ENCODE measurements at places on chromosomes 12 and 14.

- DNase-seq: no peak
Measured at GRCh38 chr14:93969082-93969828, 7.1 kb downstream of the ASB2 start.

DNA sequence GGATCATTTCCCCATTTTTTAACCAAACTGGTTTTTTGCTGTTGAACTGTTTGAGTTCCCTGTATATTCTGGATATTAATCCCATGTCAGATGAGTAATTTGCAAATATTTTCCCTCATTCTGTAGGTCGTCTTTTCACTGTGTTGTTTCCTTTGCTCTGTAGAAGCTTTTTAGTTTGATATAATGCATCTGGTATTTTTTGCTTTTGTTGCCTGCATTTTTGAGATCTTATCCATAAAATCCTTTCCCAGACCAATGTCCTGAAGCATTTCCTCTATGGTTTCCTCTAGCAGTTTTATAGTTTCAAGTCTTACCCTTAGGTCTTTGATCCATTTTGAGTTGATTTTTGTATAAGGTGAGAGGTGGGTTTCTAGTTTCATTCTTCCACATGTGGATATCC, 71.3 kb downstream of the LRP6 start:
- DNase-seq: no peak

DNA sequence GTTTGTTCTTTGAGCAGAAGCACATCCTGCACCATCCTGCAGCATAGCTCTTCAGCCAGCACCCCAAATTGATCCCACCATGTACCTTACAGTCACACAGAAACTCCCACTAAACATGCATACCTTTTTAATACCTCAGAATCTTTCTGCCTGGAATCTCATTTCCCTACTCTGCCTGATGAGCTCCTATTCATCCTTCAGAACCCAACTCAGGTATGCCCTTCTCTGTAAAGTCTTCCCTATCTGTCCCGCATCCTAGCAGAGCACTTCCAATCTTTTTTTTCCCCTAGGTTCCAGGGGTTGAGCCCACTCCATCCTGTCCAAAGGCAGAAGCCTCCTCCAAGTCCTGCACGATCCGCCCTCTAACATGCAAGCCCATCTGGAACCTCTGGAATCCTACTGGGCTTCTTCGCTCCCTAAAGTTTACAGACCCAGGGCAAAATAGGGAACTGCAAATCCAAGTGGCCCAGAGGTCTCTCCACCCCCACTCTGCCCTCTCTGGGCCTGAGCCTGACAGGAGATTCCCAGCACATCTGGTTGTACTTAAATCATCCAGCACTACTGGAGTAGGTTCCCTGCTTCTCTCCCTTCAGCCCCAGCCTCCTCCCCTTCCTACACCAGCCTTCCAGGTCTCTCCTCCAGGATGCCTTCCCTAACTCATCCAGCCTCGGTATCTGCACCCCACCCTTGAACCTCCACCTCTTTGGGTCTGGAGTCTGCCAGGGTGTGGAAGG, 4.1 kb upstream of the FIGNL2 start:
- no peak for DNase-seq

DNA sequence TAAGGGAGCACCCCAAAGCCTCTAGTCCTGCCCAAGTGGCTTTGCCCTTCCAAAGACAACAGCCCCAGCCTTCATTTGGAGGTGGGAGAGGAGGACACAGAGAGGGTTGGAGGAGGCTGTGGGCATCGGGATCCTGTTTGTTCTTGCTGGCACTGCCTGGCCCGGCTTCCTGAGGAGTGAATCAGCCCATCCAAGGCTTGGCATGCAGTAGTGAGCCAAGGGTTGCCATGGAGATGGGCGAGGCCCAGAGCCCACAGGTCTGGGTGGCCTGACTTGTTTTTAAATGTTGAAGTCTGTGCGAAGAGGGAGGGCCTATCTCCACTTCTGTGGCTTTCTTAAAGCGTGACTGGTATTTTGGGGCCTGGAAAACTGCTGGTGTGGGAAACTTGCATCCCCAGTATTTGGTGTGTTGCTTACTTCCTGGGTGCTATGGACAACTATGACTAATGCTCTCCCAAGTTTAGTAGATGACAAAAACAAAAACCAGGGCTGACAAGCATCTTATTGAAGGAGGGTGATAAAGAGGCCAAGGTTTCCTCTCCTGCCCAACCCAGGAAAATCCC, 15.8 kb downstream of the CD9 start:
- no peak for DNase-seq

DNA sequence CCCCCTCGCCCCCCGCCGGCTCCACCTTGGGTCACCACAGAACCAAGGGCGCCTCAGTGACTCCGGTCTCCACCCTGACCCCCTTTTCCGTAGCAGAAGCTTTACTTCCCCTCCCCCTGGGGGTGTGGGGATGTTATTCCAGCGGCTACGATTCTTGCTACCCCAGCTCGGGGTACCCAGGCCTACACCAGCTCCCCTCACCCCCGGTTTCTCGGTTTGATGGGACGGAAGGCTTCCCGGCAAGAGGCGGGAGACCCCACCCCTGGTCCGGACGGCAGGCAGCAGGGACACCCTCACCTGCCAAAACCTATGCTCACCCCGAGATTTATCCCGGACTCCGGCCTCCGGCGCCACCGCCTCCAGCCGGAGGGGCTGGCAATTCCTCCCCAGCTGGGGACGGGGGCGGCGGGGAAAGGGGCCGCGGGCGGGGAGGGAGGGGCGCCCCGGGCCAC, 619 bp downstream of the RAB15 start:
- no peak for DNase-seq

- DNase-seq: no peak
Measured at GRCh38 chr12:85829391-85829790, 6.8 kb downstream of the RASSF9 start.

DNA sequence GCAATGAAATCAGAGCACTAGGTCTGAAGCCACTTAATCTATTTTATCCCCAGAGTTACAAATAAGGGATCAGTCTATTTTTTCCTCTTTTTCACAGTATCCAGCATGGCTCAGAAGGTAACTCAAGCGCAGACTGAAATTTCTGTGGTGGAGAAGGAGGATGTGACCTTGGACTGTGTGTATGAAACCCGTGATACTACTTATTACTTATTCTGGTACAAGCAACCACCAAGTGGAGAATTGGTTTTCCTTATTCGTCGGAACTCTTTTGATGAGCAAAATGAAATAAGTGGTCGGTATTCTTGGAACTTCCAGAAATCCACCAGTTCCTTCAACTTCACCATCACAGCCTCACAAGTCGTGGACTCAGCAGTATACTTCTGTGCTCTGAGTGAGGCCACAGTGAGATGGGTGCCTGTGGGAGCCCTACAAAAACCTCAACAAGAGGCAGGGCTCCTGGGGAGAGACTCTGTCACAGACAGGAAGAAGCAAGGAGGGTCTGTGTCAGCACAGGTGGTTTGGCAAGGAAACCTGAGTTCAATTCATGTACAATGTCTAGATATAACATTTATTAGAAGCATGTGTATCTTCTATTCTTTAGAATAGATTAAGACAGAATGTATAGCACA, 334.3 kb upstream of the OR4E1 start:
- peak; percentile 6 for DNase-seq

DNA sequence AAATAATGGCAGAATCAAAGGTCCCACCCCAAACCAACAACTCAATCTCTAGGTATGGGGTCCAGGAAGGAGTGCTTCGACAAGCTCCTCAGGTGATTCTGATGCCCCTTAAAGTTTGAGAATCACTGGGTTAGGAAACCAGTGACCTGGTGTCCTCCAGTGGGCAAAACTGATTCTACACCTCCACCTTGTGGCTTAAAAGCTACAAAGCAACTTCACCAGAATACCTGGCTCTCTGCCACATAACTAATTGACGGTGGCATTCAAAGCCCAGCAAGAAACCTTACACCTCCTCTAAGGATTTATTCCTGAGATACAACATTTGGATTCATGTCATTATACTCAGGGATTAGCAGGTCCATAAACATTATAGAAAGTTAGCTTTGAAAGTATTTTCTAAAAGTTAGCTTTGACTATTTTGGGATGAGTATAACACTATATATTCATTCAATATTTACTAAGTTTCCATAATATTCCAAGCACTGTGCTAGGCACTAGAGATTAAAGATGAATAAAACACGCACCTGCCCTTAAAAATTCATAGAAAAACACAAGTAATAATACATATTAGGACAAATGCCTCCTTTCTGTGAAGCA, 45.4 kb downstream of the DCAF5 start:
- DNase-seq: no peak

DNA sequence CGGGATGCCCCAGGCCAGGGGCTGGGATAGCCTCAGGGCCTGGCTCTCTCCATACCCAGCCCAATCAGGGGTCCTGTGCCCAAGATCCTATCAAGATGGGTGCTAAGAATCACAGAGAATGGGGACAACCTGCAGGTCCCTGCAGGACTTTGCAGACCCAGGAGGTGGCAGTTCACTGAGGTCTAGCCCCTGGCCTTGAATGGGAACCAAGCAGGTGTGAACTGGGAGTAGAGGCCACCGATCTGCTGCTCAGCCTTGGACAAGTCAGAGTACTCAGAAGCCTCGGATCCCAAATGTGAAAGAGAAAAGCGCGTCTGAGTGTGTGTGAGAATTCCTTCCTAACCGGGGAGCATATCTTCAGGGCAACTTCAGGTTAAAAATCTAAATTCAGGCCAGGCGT, 76.2 kb downstream of the ARL6IP4 start:
- DNase-seq: no peak

- no peak for DNase-seq
Measured at GRCh38 chr12:25811656-25812126, 146.8 kb upstream of the RASSF8 start.

DNA sequence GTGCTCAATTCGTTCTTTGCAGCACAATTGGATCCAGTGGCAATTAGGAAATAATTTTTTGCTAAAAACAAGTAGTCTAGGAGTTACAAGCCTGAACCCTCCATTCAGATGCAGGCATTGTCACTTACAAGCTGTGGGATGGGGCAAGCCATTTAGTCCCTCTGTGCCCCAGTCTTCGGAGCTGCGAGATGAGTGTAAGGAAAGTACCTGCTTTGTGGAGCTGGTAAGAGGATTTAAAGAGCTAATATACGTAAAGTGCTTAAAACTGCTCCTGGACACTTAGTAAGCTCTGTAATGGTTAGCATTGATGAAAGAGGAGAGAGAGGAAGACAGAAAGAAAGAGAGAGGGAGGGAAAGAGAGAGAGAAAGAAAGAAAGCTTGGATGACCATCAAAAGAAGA, 112.5 kb downstream of the LGMN start:
- no peak for DNase-seq

GRCh38 chr14:23345987-23346692, 6.5 kb downstream of the SLC22A17 start:
- no peak for DNase-seq

DNA sequence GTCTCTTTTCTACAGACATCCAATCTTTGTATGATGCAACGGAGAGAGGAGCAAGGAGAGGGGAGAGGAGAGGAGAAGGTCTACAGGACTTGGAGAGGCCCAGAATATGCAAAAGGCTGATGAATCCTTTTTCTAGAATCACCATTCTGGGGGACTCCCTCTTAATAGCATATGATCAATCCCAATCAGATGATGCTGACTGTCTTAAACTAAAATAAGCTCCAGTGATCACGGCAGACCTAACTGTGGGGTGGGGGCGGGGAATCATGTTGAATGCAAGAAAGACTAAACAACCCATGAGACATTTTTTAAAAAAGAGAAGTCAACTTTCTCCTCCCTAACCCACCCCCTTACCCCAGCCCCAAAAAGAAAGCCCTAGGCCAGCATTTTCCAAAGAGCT, 33.4 kb downstream of the BTBD7 start:
- no peak for DNase-seq

DNA sequence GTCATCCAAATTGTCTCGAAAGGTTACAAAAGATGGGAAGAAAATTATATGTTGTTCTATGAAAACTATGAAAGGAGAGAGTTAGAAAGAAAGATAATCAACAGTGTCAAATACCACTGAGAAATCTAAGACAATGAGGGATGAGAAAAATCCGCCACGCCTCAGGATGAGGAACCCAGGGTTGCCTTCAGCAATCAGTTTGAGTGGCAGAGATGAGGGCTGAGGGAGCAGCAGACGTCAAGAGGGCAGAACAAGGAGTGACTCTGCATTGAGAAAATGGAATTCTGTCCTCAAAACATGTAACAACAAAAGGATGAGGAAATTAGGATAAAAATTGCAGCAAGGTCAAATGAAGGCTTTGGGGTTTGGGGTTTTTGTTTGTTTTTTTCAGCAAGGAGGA, 18.3 kb upstream of the OXA1L start:
- no peak for DNase-seq

DNA sequence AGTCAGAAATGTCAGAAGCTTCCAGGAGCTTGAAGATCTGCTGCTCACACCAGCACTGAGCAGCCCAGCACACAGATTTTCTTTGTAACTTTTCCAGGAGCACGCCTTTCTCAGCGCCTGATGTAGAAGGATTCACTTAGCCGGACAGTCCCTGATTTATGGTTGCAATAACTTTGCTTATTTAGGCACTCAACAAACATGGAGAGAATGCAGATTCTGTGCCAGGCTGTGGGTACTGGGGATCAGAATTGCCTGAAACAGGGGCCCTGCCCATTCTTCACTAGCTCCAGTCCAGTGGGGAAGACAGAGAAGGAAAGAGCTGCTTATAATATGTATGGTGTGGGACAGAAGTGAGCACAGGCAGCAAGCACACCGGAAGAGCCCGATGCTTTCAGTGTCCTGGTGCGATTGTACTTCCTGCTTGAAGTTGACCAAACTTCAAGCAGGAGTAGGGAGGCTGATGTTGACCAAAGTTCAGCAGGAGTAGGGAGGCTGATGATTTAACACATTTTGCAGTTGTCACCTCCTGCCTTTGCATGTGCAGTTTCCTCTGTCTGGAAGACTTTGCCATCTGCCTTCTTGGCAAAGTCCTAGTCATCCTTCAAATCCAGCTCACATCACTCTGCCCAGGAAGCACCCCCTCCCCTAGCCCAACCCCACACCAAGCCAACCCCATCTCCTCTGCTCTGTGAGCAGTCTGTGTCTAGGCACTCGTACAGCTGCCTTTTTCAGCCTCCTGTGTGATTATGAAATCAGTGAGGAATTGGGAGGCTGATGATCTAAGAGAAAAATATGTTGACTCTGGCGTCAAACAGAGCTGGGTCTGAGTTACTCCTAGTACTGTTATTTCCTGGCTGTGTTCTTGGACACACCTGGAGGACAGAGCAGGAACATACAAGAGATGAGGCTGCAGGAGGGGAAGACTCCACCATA, 12.0 kb upstream of the PRIMA1 start:
- no peak for DNase-seq

DNA sequence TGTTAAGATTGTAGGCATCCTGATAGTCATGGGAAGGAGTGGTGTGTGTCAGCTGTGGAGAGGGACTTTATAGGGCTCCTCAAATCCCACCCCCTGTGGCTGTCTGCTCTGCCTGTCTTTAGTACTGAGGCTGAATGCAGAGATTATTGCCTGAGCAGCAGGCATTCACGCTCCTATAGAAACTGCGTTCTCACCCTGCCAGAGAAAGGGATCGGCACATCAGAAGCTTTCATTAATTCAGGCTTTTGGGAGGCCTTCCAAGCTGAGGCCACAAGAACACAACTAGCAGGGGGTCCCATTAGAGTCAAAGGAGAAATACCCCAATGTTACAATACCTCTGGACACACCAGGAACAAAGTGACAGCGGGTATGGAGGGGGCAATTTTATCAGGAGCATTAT, 12.6 kb downstream of the KCNK10 start:
- no peak for DNase-seq

GRCh38 chr14:90023176-90023896, 38.5 kb upstream of the KCNK13 start:
- no peak for DNase-seq

- DNase-seq: no peak
Measured at GRCh38 chr12:10279937-10280336, 27.7 kb upstream of the KLRD1 start.

- no peak for DNase-seq
Measured at GRCh38 chr12:93219947-93220346, 157.8 kb upstream of the NUDT4 start.

GRCh38 chr14:33726685-33727084, 224.2 kb downstream of the EGLN3 start:
- DNase-seq: no peak

All from activated naive CD4-positive, alpha-beta T cell treated with Interleukin-2 at 50 U/mL for 16 hours (primary cell).